ENCODE measurements at places on chromosomes 16 and 17.

DNA sequence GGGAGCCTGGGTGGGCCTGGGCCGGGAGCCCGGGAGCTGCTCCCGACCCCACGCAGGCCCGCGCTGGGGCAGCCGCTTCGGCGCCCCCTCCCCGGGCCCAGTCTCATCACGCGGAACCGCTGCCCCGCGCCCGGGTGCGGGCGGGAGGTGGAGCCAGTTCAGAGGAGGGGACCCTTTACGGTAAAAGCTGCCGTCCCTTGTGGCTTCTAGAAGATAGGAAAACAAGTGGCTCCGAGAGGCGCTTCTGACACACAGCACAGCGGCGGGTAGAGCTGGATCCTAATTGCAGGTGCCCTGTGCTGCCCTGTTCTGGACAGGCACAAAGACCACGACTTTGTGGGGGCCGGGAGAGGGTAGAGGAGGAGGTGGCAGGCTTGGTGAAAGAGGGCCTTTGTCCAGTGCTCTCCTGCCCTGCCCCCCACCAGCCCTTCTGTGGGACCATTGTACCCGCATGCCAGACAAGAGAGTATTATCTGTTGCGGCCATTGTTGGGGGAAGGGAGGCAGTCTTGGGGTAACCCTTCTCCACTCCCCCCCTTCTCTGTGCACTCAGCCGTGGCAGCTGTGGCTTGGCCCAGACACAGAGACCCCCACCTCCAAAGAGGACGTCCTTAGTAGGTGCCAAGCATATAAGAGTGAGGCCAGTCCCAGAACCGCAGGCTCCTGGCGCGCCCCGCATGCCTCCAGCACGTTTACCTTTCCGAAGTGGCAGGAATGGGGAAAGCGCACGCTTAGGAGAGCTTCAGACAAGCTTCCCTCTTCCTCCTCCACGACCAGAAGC, 736 bp downstream of the CNP start:
- no peaks in the 10 kb centered on the region for H3K27me3 ChIP-seq
- peaks cover 2% of the 10 kb centered on the region for H3K36me3 ChIP-seq
- peak overlapping the region; percentile 87 for H3K4me3 ChIP-seq
- peak overlapping the region; percentile 88 for H3K27ac ChIP-seq
- DNase-seq: no peak

GRCh38 chr16:88936008-88936555, 40.9 kb downstream of the CBFA2T3 start:
- DNase-seq: no peak
- H3K27ac ChIP-seq: peak overlapping the region; percentile 93
- H3K4me3 ChIP-seq: peak overlapping the region; percentile 82
- peaks cover 2% of the 10 kb centered on the region for H3K36me3 ChIP-seq
- peaks cover 19% of the 10 kb centered on the region for H3K4me1 ChIP-seq

GRCh38 chr16:88566158-88566557, 4.0 kb upstream of the ZC3H18 start:
- DNase-seq: no peak
- H3K4me3 ChIP-seq: no peak overlapping the region
- H3K4me1 ChIP-seq: peaks cover 8% of the 10 kb centered on the region
- H3K27me3 ChIP-seq: no peaks in the 10 kb centered on the region
- H3K36me3 ChIP-seq: no peaks in the 10 kb centered on the region

DNA sequence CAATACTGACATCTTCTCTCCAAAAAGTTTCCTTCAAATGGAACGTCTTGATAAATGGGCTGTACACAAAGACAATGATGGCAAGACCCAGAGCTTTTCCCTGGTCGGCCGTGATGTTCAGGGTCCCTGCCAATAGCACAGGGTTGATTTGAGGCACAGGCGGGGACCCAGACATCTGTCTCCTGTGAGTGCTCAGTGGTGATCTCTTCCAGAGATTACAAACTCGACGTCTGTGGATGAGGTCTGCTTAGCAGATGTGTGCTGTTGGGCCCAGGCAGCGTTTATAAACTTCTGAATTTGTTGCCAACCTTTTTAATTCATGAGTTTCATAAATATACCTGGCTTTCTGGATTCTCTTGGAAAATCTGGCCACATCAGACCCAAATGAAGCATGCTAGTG, 14.9 kb downstream of the CPPED1 start:
- H3K27me3 ChIP-seq: no peaks in the 10 kb centered on the region
- DNase-seq: no peak
- H3K4me1 ChIP-seq: peaks cover 4% of the 10 kb centered on the region
- H3K4me3 ChIP-seq: no peak overlapping the region

DNA sequence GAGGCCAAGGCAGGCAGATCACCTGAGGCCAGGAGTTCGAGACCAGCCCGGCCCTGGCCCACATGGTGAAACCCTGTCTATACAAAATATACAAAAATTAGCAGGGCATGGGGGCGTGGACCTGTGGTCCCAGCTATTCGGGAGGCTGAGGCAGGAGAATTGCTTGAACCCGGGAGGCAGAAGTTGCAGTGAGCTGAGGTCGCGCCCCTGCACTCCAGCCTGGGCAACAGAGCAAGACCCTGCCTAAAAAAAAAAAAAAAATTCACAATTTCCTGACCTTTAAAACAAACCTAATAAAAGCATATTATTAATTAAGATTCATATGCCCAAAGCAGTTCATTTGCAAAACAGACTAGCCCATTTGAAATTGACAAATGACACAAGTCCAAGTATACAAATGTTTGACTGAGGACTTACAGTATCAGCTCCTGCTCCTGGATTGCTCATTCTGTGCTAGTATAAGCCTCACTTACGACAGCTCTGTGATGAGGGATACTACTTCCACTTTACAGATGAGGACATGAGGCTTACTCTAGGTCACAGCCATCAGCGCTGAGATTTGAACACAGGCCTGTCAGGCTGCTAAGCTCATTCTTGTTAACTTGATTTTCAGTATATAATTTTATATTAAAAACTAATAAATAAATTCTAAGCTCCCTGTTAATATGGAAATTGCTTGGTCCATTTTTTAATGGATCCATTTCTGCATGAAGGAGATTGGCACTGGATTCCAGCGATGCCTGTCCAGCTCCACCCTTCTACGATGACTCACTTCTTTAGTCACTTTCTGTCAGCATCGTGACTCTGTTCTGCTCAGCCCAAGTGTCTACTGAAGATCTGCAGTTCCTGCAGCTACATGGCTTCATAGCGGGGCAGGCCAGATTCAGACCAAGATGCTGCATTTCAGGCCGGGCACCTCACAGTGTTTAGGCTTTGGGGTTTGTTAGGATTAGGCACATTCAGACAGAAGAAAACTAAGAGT, 88.2 kb downstream of the WDR59 start:
- no peaks in the 10 kb centered on the region for H3K4me1 ChIP-seq
- H3K4me3 ChIP-seq: no peak overlapping the region
- no peak for DNase-seq
- no peaks in the 10 kb centered on the region for H3K27me3 ChIP-seq

GRCh38 chr17:38539386-38539785, 66.4 kb downstream of the SRCIN1 start:
- H3K27me3 ChIP-seq: peaks cover 30% of the 10 kb centered on the region
- DNase-seq: no peak
- H3K27ac ChIP-seq: no peak overlapping the region

- H3K4me1 ChIP-seq: no peaks in the 10 kb centered on the region
- peak; percentile 44 for DNase-seq
- no peak overlapping the region for H3K4me3 ChIP-seq
- H3K27me3 ChIP-seq: peaks cover 2% of the 10 kb centered on the region
- no peak overlapping the region for H3K27ac ChIP-seq
- peaks cover 9% of the 10 kb centered on the region for H3K36me3 ChIP-seq
Observed at GRCh38 chr17:74493331-74493833, 26.9 kb downstream of the CD300A start.

GRCh38 chr17:59950049-59950448, 14.5 kb downstream of the RNFT1 start:
- H3K27me3 ChIP-seq: no peaks in the 10 kb centered on the region
- H3K36me3 ChIP-seq: peaks cover 12% of the 10 kb centered on the region
- H3K4me1 ChIP-seq: peaks cover 12% of the 10 kb centered on the region
- H3K4me3 ChIP-seq: no peak overlapping the region
- DNase-seq: no peak

DNA sequence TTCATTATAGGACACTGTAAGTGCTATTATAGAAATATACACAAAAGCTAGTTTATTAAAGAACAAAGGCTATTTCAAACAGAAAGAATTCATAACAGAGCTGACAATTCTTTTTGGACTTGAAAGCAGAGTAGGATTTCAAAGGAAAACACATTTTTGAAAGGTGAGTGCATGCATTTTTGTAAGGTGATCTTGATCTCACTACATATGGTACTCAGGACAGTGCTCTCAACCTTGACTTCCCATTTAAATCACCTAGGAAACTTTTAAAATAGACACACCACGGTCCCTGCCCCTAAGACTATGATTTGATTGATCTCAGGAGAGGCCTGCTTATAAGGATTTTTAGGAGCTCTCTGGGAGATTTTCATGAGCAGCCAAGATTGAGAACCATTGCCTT, 1362.0 kb downstream of the CDH8 start:
- no peaks in the 10 kb centered on the region for H3K4me1 ChIP-seq
- no peaks in the 10 kb centered on the region for H3K36me3 ChIP-seq
- H3K4me3 ChIP-seq: no peak overlapping the region
- H3K27me3 ChIP-seq: no peaks in the 10 kb centered on the region
- no peak for DNase-seq

GRCh38 chr16:29699324-29700219, 20.6 kb downstream of the QPRT start:
- DNase-seq: no peak
- no peak overlapping the region for H3K4me3 ChIP-seq
- H3K27me3 ChIP-seq: peaks cover 3% of the 10 kb centered on the region
- H3K36me3 ChIP-seq: no peaks in the 10 kb centered on the region

- peaks cover 8% of the 10 kb centered on the region for H3K27me3 ChIP-seq
- no peak overlapping the region for H3K27ac ChIP-seq
- no peaks in the 10 kb centered on the region for H3K4me1 ChIP-seq
- no peak overlapping the region for H3K4me3 ChIP-seq
- DNase-seq: no peak
Observed at GRCh38 chr17:34133350-34133749, 121.7 kb upstream of the CCL2 start.

- H3K27ac ChIP-seq: no peak overlapping the region
- H3K4me3 ChIP-seq: no peak overlapping the region
- no peaks in the 10 kb centered on the region for H3K27me3 ChIP-seq
- no peaks in the 10 kb centered on the region for H3K4me1 ChIP-seq
Observed at GRCh38 chr16:51674615-51675014, 523.5 kb upstream of the SALL1 start.

GRCh38 chr17:67554634-67555033, 163.1 kb upstream of the NOL11 start:
- H3K4me1 ChIP-seq: peaks cover 2% of the 10 kb centered on the region
- no peak for DNase-seq
- no peaks in the 10 kb centered on the region for H3K27me3 ChIP-seq
- H3K36me3 ChIP-seq: peaks cover 21% of the 10 kb centered on the region
- H3K27ac ChIP-seq: no peak overlapping the region
- H3K4me3 ChIP-seq: no peak overlapping the region

DNA sequence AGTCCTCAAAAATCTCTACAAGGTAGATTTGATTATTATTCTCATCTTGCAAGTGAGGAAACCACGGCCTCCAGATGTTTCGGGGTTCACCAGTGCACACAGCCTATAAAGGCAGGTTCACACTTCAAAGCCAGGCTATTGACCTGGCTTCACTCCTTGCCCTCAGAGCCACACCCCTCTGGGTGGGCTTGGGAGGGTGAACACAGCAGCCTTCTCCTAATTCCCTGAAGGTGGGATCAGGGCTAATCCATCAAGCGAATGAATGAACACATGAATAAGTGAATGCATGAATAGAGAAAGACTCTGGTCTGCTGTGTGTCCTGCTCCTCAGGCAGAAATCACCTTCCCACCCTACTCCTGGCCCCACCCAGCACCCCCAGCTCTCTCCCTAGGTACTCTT, 139.0 kb downstream of the CYLD start:
- peaks cover 20% of the 10 kb centered on the region for H3K27me3 ChIP-seq
- no peak for DNase-seq
- H3K27ac ChIP-seq: no peak overlapping the region
- H3K36me3 ChIP-seq: no peaks in the 10 kb centered on the region
- H3K4me1 ChIP-seq: no peaks in the 10 kb centered on the region

DNA sequence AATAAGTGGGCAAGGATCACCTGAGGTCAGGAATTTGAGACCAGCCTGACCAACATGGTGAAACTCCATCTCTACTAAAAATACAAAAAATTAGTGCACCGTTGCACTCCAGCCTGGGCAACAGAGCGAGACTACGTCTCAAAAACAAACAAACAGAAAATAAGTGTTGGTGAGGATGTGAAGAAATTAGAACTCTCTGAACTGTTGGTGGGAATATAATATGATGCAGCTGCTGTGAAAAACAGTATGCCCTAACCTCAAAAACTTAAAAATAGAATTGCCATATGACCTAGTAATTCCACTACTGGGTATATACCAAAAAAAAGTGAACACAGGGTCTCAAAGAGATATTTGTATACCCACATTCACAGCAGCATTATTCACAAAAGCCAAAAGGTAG, 26.1 kb downstream of the GLG1 start:
- H3K4me1 ChIP-seq: peaks cover 44% of the 10 kb centered on the region
- peak overlapping the region; percentile 60 for H3K27ac ChIP-seq
- H3K4me3 ChIP-seq: no peak overlapping the region
- H3K27me3 ChIP-seq: no peaks in the 10 kb centered on the region
- DNase-seq: no peak

- H3K27me3 ChIP-seq: peaks cover 6% of the 10 kb centered on the region
- no peak overlapping the region for H3K4me3 ChIP-seq
- no peak for DNase-seq
- H3K27ac ChIP-seq: no peak overlapping the region
- no peaks in the 10 kb centered on the region for H3K36me3 ChIP-seq
Observed at GRCh38 chr16:54341892-54342776, 55.5 kb upstream of the IRX3 start.

- H3K4me1 ChIP-seq: peaks cover 30% of the 10 kb centered on the region
- no peak for DNase-seq
- H3K27ac ChIP-seq: no peak overlapping the region
- H3K27me3 ChIP-seq: no peaks in the 10 kb centered on the region
- H3K4me3 ChIP-seq: no peak overlapping the region
Observed at GRCh38 chr16:66528294-66528693, 21.6 kb downstream of the TK2 start.

GRCh38 chr17:42744283-42744805, 496 bp downstream of the EZH1 start:
- peaks cover 8% of the 10 kb centered on the region for H3K27me3 ChIP-seq
- H3K4me1 ChIP-seq: peaks cover 13% of the 10 kb centered on the region
- peak overlapping the region; percentile 93 for H3K27ac ChIP-seq
- peak overlapping the region; percentile 94 for H3K4me3 ChIP-seq
- DNase-seq: no peak

DNA sequence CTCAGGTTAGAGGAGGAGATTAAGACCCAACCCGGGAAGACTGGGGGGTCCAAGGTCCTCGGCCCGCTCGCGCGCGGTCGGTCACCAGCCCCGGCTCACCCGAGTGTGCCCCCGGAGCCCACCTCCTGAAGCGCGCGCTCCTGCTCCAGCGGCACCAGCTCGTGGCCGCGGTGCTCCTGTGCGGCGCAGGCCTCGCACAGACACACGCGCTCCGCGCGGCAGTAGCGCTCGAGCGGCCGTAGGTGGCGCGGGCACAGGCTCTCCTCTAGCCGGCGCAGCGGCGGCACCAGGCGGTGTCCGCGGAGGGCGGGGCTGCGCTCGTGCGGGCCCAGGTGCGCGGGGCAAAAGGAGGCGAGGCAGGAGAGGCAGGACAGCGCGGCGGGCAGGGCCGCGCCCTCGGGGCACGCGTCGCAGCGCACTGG, 618 bp downstream of the TRIM47 start:
- H3K27ac ChIP-seq: peak overlapping the region; percentile 86
- peaks cover 17% of the 10 kb centered on the region for H3K4me1 ChIP-seq
- DNase-seq: peak; percentile 74
- no peaks in the 10 kb centered on the region for H3K36me3 ChIP-seq

- H3K27me3 ChIP-seq: no peaks in the 10 kb centered on the region
- H3K36me3 ChIP-seq: peaks cover 3% of the 10 kb centered on the region
- DNase-seq: no peak
- H3K4me3 ChIP-seq: no peak overlapping the region
Observed at GRCh38 chr17:37212179-37212578, 163.6 kb upstream of the C17orf78 start.

Data from memory B cell (primary cell).